Cardiac muscle cell (in vitro differentiated cells and primary cell): ENCODE measurements at places on chromosomes 2 and 18.

GRCh38 chr18:27008575-27008974 is 143.1 kb upstream of the AQP4 start:
- no peak for DNase-seq

- DNase-seq: no peak
Observed at GRCh38 chr2:127911737-127912136, 26.0 kb upstream of the AMMECR1L start.

DNA sequence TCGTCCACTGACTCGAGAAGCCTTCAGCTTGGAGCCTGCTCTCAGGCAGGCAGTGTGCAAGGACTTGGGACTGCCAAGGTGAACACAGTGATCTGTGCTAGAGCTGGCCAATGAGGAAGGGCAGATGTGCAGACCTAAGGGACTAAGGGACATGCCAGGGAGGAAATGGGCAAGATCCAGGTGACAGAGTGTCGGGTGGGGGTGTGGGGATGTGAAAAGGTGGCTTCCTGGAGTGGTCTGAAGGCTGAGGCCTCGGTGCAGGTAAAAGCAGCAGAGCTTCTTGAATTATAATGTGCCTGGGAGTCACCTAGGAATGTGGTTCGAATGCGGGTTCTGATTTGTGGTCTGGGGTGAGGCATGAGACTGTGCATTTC is 42.0 kb downstream of the STEAP3 start:
- no peak for DNase-seq

- DNase-seq: no peak
Observed at GRCh38 chr2:187825108-187825507, 270.9 kb upstream of the TFPI start.

DNA sequence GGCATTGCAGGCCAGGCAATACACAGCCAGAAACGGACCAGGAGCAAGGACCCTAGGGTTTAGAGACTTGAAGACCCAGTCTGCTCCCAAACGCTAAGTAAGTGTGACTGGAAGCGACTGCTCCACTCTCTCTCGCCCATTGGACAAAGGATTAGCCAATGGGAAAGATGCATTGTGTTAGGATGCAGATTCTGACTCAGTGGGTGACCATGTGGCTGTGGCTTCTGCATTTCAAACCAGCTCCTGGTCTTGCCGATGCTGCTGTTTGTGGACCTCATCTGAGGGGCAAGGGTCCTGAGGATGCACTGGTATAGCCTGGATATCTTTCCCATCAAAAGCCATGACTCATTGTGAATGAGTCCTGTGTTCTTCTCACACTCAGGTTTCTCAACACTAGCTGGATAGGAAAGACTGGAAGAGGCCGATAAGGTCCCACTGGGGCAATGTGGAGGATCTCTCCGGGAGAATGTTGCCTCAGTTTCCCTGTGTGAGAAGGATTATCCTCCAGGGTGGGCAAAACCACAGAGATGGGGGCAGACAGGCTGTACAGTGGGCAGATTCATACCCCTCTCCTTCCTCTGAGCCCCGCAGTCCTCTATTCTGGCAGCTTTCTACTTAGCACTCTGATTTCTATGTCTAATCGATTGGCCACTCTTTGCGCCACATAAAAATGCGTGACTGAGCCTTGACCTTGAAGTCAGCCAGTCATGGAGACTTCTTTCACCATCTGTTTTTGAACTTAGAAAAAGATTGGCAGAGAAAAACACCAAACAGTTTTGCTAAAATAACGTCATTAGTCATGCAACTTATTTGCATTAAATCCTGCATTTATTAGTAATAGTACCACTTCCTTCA is 257.1 kb downstream of the PRKCE start:
- no peak for DNase-seq

GRCh38 chr18:32280911-32281310 is 91.1 kb downstream of the MEP1B start:
- DNase-seq: no peak
